ENCODE measurements at places on chromosomes 3 and 15. TPM values are rescaled to one million over a fixed set of nuclear protein-coding genes. Genes with fewer than 3 reads are reported as not detected.

- peaks cover 31% of the 10 kb centered on the region for H3K27me3 ChIP-seq
- H3K36me3 ChIP-seq = no peaks in the 10 kb centered on the region
- no peak overlapping the region for H3K27ac ChIP-seq
- no peaks in the 10 kb centered on the region for H3K4me1 ChIP-seq
- DNase-seq = no peak
- no peak overlapping the region for H3K4me3 ChIP-seq
These were observed 26.0 kb upstream of the MRPS22 start for GRCh38 chr3:139317660-139318430.

DNA sequence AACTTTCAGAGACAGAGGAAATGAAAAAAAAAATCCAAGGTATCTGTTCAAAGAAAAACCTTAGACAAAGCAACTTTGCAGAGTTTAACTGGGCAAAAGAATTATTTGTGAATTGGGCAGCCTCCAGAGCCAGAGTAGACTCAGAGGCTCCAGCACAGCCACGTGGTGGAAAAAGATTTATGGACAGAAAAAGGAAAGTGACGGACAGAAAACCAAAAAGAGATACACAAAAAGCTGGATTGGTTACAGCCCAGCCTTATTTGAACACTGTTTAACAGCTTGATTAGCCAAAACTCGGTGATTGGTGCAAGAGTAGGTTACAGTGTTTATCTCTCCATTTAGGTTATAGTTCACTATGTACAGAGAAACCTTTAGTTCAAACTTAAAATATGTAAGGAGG lies 23.7 kb upstream of the GPD1L start:
- no peak for DNase-seq
- peak overlapping the region; percentile 39 for H3K27ac ChIP-seq
- H3K4me1 ChIP-seq = no peaks in the 10 kb centered on the region
- H3K27me3 ChIP-seq = no peaks in the 10 kb centered on the region

DNA sequence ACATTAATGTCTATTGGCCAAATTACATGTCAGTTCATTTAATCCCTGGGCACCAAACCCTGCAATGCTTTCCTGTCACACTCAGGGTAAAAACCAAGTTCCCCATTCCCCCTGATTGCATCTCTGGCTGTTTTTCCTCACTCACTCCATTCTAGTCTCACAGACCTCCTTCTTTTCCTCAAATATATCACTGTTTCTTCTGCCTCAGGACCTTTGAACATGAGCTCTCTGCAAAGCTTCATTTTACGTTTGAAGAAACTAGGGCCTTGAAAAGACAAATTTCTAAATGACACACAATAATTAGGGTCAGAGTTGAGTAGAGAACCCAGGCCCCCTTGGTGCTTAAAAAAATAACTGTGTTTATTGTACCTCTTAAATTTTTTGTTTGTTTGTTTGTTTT lies 230.6 kb downstream of the THRB start:
- H3K4me1 ChIP-seq = peaks cover 1% of the 10 kb centered on the region
- no peaks in the 10 kb centered on the region for H3K36me3 ChIP-seq
- H3K27ac ChIP-seq = no peak overlapping the region

GRCh38 chr3:109784285-109784684 lies 446.9 kb upstream of the DPPA4 start:
- no peaks in the 10 kb centered on the region for H3K27me3 ChIP-seq
- H3K4me3 ChIP-seq = no peak overlapping the region
- H3K4me1 ChIP-seq = no peaks in the 10 kb centered on the region
- H3K36me3 ChIP-seq = no peaks in the 10 kb centered on the region
- DNase-seq = no peak

The MB21D2 gene
- total RNA-seq = 0.72 TPM

The UPK1B gene
- 0.26 TPM for total RNA-seq

The RETNLB gene
- total RNA-seq = not detected

The MYLK gene
- 320 TPM for total RNA-seq

Data from esophagus squamous epithelium (tissue), 5 donors.